H9 (cell line): ENCODE measurements at places on chromosomes 4 and X. TPM values are rescaled to one million over a fixed set of nuclear protein-coding genes. Genes with fewer than 3 reads are reported as not detected.

RBMXL3 gene
- total RNA-seq: not detected in 2 replicates

BEND2 gene
- not detected in 2 replicates for total RNA-seq

LINC00632 gene
- 42.2 and 46.3 TPM in 2 replicates for total RNA-seq

QRFPR gene
- 0.48 and 0.63 TPM in 2 replicates for total RNA-seq

TXK gene
- total RNA-seq: 0.39 TPM in 1 of 2 replicates, not detected in the other

TLR2 gene
- 0.90 and 1.0 TPM in 2 replicates for total RNA-seq

LPAR4 gene
- 6.0 and 6.4 TPM in 2 replicates for total RNA-seq

DNA sequence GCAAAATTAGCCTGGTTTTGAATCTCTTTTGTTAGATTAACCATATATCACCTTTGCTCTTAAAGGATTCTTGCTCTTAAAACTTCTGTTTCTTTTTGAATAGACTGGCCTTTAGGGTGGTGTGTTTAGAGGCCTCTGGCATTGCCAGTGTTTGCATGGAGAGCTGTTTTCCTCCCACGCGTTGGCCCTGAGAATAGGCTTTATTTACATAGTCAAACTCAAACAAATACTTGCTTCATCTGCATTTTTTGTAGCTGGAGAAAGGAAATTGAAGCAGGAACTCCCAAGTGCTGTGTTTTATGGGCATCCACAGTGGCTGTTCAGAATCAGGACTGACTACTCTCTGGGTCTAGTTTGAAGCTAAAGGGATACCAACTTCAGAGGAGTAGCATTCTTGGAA is 2.7 kb downstream of the SHROOM2 start:
- H3K4me1 ChIP-seq: peaks cover 36% of the 10 kb centered on the region
- H3K36me3 ChIP-seq: peaks cover 11% of the 10 kb centered on the region; the same call in 1 of the 2 replicates
- H3K27me3 ChIP-seq: no peaks in the 10 kb centered on the region; the same call in 1 of the 2 replicates
- peak overlapping the region; percentile 97 for H3K4me3 ChIP-seq
- DNase-seq: no peak
